ENCODE measurements at places on chromosomes 11 and 22.

DNA sequence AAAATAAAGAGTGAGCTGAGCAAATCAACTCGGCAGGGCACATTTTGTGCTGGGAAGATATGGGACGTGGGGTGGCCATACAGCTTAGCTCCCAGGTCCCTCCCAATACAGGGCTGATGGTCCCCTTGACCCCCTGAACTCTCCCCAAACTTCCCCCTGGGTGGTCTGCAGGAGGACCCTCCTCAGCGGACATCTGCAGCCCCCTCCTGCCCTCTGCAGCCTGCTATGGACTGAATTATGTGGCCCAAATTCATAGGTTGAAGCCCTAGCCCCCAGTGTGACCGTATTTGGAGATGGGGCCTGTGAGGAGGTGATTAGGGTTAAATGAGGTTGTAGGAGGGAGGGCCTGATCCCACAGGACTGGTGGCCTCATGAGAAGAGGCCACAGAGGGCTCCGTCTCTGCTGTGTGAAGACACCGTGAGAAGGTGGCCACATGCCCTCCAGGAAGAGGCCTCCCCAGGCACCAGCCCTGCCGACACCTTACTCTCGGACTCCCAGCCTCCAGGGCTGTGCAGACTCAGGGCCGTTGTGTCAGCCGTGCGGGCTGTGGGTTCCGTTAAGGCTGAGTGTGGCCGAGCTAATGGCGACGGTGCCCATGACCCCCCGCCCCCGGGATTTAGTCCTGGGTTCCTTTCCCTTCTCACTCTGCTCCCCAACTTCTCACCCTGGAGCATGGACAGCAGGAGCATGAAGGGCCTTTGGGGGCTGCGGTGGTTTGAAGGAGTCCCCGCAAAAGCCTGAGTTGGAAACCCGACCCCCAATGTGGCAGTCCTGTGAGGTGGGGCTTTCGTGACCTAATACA, 1042.8 kb downstream of the BRD1 start:
- no peak for DNase-seq

- DNase-seq = no peak
Measured at GRCh38 chr22:45034821-45035220, 25.0 kb upstream of the PHF21B start.

DNA sequence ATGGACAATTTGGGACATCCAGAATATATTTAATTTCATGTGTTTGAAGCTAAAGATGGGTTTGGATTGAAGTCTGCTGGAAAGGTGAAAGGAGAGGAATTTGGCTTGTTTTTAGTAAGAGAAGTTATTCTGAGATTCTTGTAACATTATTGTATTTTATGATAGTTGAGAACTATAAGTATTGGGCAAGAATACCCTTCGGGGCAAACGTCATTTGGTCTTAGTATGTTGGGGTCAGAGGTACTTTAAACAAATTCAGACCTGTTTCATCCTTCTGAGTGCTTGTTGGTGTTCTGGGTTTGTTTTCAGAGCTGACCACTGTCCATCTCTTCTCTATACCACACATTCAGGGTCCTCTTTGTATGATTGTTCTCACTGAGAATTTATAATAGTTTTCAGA, 19.5 kb downstream of the PANX1 start:
- no peak for DNase-seq

- no peak for DNase-seq
Measured at GRCh38 chr22:28443526-28443876, 236.1 kb downstream of the TTC28 start.

- DNase-seq = no peak
Measured at GRCh38 chr22:27146866-27147633, 489.7 kb downstream of the MIAT start.

DNA sequence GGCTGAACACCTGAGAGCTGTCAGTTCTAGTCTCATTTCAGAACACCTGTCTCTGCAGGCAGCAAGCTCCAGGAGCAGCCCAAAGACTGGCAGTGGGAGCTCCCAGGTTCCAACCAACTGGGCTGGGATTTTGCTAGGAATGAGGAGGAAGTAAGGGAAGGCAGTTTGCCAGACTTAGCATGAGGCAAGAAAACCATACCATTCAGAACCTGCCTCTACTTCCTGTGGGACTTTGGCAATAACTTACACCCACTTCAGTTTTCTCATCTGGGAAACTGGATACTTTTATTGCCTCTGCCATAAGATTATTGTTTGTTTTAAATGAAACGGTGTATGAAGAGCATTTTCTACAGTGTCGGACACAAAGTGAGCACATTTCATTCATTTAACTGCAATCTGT, 363.7 kb upstream of the ISX start:
- DNase-seq = no peak

GRCh38 chr22:45740236-45740635, 68.6 kb downstream of the ATXN10 start:
- DNase-seq = no peak

GRCh38 chr11:107898270-107898669, 30.0 kb upstream of the RAB39A start:
- DNase-seq = no peak

- DNase-seq = no peak
Measured at GRCh38 chr22:41548830-41549211, 4.6 kb upstream of the POLR3H start.

- DNase-seq = no peak
Measured at GRCh38 chr11:72352859-72353551, 81.3 kb downstream of the CLPB start.

GRCh38 chr22:38415046-38415445, 40.0 kb downstream of the KCNJ4 start:
- no peak for DNase-seq

- no peak for DNase-seq
Measured at GRCh38 chr11:126113515-126113957, 50.9 kb upstream of the CDON start.

DNA sequence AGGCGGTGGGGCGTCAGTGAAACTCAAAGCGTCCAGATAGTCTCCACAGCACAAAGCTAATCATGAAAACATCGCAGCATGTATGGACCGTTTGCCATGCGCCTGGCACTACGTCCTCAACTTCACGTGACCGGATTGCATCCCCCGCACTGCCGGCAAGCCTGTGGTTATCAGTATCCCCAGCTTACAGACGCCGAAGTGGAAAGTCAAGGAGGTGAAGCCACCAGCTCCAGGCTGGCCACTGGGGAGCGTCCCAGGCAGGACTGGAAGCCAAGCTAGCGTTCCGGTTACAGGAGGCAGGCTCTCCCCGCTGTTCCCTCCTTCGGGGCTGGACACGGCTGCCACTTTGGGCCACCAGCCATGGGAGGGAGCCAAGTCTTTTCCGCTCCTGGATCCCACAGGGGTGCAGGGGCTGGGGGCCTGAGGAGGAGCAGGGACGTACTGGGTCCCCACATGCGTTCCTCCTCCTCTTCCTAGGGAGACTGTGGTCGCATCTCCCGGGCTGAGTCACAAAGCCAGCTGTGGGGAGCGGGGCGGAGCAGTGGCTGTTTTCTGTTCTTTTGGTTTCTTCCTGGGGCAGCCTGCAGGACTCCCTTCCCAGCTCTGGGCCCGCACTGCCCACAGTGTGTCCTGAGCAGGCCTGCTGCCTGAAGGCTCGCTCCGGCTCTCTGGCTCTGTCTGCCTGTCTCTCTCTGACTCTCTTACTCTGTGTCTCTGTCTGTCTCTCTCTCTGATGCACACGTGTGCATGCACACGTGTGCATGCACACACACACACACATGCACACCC, 4.3 kb upstream of the OSBPL5 start:
- DNase-seq = no peak

DNA sequence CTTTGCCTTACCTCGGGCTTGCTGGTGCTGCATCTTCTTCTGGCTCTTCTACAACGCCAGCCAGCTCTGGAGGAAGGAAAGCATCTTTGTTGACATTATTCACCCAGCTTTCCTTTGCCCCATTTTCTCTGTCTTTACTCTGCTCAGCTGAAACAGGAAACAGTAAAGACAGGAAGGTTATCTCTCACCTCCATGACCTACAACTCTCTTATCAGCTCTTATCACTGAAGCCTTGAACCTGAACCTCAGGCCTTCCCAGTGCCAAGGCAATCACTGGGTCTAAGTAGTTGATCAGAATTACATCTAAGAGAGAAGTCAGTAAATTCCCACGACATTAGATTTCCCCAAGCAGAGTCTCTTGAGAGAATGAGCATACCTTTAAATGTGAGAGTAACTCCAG, 59.6 kb upstream of the CCDC89 start:
- DNase-seq = no peak

GRCh38 chr11:90593099-90593498, 370.2 kb upstream of the CHORDC1 start:
- no peak for DNase-seq

- DNase-seq = no peak
Measured at GRCh38 chr22:19325296-19325948, 33.9 kb upstream of the CLTCL1 start.

DNA sequence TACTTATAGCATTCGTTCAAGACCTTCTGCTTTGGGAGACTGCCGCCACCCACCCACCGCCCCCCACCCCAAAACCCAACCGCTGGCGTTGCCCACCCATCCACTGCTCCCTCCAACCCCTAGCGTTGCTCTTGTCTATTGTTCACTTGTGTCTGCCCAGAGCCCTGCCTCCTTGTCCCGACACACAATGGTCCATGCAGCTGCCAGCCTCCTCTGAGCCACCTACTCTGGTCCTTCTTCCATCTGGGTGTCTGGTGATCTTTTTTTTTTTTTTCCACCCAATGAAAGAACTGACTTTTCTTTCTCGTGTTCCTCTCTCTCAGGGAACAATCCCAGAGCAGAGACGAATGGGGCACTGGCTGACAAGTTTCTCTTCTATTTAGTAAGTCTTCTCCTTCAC, 256.0 kb upstream of the SESN3 start:
- no peak for DNase-seq

DNA sequence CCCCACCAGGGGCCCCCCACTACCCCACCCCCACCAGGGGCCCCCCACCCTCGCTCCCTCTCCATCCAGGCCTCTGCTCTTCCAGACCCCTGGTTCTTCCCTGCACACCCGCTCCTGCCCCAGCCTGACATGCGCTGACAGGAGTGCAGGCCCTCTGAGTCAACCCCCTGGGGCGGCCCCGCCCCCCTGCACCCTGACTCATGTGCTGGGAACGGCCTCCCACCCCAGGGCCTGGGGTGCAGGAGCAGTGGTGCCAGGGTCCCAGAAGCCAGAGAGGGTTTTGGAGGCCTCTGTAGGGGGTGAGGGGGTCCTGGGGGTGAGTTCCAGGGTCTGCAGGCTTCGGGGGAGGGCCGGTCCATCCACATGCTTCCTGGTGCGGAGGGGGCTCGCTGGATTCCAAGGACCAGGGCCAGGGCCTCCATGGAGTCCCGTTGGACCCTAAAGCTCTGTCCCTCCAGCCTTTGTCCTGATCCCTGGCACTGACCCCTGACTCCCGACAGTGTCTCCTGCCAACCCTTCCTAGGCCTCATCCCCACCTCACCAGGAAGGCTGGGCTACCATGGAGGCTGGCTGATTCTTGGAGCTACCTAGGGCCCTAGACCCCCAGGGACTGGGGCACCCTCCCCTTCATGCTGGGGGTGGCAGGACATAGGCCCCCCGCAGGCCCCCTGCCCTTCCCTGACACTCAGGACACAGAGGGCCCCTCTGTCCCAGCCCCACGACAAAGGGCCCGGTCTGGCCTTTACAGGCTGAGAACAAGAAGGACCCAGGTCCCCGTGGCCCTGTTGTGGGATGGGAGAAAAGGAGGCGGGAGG, 583 bp upstream of the PKP3 start:
- DNase-seq = no peak

- DNase-seq = no peak
Measured at GRCh38 chr11:2886191-2886894, 768 bp upstream of the CDKN1C start.

- no peak for DNase-seq
Measured at GRCh38 chr11:95434489-95435057, 203.6 kb upstream of the SESN3 start.

DNA sequence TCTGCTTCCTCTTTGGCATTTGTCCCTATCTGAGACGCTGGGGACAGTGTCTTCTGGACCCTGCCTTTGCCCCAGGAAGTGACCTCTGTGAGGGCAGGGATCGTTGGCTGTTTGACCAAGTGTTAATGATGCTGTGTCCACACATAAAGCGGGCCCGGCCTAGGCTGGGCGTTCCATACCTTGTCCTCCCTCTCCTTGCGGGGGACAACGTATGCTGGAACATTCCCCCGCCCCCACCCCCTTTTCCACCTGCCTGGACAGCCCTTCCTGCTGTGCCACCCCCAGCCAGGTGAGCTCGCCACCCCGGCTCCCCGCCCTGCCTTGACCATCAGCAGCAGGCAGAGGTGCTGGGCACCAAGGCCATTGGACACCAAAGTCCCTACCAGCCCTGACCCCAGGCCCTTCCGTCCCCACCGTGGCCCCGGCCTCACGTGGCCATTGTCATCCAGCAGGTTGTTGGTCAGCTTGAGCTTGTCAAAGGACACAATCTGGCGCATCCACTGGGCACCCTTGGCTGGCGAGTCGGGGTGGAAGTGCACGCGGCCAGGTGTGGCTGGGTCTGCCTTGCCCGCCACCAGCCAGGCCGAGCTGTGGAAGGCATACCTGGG, 4.1 kb upstream of the NUDT8 start:
- DNase-seq = no peak

GRCh38 chr11:45181193-45181888, 34.9 kb downstream of the PRDM11 start:
- no peak for DNase-seq

- DNase-seq = peak; percentile 51
Measured at GRCh38 chr22:22558972-22559603, at the start of gene PRAME. TSS of gene PRAME (minus strand) at chr22:22559265. CDS start at chr22:22556832, 2,433 bp downstream.

DNA sequence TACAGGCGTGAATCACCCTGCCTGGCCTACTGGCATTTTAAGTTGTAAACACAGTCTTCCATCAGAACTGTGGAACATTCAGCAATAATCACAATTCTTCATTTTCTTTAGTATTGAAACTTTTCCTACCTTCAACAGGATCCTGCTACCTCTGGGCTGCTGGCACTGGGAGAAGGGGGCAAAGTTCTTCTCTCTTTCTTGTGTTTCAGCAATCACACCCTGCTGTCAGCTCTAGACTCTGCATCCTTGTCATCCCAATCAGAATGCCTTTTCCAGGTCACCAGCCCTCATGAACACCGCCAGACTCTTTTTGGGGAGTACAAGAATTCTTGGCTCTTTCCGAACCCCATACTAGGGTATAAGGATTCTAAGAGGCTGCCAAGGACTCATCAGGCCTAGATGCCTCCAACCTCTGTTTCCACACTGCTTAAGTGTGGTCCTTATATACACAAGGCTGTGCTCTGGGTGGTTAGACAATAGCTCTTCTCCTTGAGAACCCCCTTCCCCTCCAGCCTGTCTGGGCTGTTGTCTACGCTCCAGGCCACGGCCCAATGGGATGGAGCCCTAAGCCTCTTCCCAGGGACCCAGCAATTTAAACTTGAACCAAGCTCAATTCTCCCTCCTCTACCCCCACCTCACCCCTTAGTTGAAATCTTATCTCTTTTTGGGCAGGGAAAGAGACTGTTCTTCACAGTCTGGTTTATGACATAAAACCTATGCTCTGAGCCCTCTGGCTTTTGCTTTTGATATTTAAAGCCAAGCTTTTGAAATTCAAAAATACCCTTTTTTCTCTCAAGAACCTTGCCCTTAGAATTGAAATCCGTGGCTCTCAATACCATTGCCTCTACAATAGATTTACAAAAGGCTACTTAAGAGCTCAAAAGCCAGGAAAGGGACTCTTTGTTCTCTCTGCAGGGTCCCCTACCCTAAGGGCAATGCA, 327.4 kb downstream of the BUD13 start:
- no peak for DNase-seq

- no peak for DNase-seq
Measured at GRCh38 chr22:21000207-21000986, 1.5 kb downstream of the THAP7 start.
